A172 (cell line): ENCODE measurements at places on chromosomes 2 and 18.

- DNase-seq = no peak
Measured at GRCh38 chr2:88866756-88867155, 175.3 kb downstream of the RPIA start.

GRCh38 chr2:108805782-108806181, 19.2 kb downstream of the CCDC138 start:
- DNase-seq = no peak

DNA sequence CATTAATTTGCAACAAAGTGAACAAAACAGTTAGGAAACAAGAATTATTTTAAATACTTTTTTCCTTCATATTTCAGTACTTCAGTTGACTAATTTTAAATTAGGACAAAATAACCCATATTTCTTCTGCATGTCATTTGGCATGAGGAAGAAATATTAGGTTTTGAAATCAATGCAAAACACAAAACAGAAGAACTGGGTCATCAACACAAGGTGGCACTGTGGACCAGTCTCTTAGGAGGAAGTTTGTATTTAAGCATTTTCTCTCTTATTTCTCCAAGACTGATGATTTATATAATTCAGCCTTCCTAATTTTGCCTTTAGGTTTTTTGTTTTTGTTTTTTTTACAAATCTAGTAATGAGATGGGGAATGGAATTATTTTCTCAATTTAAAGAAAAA, 352.8 kb upstream of the KCNH7 start:
- DNase-seq = peak; percentile 54

- DNase-seq = no peak
Measured at GRCh38 chr2:18598848-18599484, 9.6 kb upstream of the NT5C1B start.

- DNase-seq = no peak
Measured at GRCh38 chr18:3525870-3526420, 76.0 kb downstream of the TGIF1 start.
